Stomach (tissue), 19 donors: ENCODE measurements at places on chromosomes 13 and 19. TPM values are rescaled to one million over a fixed set of nuclear protein-coding genes. Genes with fewer than 3 reads are reported as not detected.

The ACP5 gene
- total RNA-seq: not detected

The RNF113B gene
- total RNA-seq: not detected

The CRTC1 gene
- total RNA-seq: 4.9 TPM

The ZNF681 gene
- not detected for total RNA-seq

The ZNF787 gene
- 22.0 TPM for total RNA-seq

The IGSF23 gene
- not detected for total RNA-seq

DNA sequence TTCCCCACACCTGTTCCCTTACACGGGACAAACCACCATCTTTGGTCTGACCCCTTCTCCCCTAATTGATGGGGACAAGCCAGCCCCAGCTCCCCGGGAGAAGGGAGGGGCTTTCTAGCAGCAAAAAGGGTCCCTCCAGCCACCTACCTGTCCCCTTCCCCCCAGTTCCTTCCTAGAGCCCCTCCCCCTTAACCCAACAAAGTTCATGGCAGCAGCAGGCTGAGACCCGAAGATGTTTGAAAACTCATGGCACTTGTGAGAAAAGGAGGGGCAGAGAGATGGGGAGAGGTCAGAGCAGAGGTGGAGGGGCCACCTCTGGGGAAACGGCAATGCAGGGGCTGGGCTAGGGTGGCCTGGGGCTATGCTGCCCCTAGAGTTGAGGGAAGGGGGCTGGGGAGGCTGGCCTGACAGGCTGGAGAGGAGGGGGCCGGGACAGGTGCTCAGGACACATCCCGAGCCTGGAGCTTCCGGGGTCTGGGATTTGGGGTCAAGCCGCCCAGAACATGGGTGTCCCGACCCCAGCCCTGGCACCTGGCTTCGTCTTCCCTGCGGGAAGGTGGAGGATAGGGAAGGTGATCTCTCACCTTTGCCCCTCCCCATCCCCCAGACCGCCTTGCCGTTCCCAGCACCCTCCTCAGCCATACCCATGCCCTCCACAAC is 12.5 kb upstream of the ASF1B start:
- no peak for DNase-seq

DNA sequence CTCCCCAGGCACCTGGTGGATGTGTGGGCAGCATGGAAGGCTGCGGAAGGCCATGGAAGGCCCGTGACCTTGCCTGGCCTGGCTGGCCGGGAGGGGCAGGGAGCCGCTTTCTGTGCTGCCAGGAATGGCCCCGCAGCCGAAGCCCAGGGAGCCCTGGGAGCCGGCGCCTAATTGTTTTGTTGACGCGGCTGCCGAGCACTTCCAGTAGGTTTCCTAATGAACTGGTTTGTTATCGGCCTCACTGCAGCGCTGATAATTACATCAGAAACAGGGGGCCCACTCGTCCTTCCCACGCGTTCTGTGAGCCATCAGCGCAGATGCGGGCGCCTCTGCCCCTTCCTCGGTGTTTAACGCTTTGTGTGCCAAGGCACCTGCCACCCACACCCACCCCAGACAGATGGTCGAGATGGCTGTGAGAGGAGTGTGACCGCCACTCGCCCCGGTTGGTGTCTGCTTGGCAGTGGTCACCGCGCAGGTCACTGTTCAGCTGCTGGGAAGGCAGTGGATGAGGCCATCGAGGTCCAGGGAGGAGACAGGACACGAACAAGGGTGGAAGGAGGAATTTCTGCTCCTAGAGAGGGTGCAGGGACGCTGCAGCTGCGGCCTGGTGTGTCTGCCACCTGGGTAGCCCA is 124.5 kb downstream of the KDM4B start:
- peak; percentile 78 for DNase-seq

- DNase-seq: no peak
Measured at GRCh38 chr13:26344980-26345379, 91.1 kb downstream of the CDK8 start.

DNA sequence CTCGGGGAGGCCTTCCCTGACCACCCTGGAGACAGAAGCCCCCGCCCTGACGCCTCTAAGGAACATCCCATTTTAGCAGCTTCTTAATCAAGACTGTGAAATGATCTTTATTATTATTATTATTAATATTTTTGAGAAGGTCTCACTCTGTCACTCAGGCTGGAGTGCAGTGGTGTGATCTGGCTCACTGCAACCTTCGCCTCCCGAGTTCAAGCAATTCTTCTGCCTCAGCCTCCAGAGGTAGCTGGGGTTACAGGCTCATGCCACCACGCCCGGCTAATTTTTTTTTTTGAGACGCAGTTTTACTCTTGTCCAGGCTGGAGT is 3.6 kb upstream of the DAND5 start:
- DNase-seq: no peak

- no peak for DNase-seq
Measured at GRCh38 chr19:50475736-50476223, 527 bp upstream of the EMC10 start.

DNA sequence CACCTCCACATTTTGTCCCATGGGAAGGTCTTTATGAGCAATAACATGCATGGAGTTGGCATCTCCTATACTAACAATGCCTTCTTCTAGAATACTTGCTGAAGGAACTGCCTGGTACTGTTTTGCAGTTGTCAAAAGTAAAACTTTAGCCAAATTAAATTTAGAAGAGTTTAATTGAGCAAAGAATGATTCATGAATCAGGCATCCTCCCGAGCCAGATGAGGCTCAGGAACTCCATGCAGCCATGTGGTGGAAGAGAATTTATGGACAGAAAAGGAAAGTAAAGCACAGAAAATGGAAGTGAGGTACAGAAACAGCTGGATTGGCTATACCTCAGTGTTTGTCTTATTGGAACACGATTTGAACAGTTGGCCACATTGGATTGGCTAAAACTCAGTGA is 1081.9 kb downstream of the SLITRK1 start:
- DNase-seq: no peak

- no peak for DNase-seq
Measured at GRCh38 chr13:46531953-46532352, 21.0 kb upstream of the LRCH1 start.

DNA sequence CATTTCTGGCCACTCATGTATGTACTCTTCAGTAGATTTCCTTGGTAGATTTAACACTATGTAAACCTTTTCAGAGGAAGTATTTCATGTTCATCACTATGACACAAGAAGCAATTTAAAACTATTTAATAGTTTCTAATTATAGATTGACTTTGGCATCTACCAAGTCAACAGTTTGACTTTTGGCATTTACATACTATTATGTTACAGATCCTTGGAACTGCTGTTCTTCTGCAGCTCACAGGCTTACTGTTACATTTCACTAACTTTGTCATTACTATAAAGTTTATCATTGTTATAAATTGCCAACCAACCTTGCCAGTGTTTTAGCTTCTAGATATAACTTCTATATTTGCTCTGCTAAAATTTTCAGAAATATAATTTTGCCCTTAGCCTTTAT is 18.7 kb downstream of the SUPT20H start:
- no peak for DNase-seq

DNA sequence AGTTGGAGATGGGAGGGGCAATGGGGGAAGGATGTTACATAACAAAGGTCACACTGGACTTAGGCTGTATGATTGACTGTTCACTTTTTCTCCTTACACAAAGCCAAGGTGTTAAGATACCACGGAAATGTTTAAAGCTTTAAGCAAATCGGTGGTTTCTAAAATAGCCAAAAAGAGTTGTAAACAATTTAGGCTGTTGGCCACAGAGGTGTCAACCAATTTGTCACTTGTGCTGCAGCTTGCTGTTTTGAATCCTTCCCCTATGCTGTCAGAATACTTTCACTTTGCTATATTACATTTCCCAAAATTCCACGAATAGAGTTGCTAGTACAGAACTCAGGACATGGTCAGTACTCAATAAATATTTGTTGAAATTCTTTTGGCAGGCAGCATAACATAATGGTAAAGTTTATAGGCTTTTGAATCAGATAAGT is 149.3 kb downstream of the VWA8 start:
- peak; percentile 14 for DNase-seq

GRCh38 chr19:39106194-39106593 is 19.4 kb upstream of the PAK4 start:
- DNase-seq: no peak

GRCh38 chr13:101621099-101621498 is 168.6 kb downstream of the ITGBL1 start:
- DNase-seq: no peak

- peak; percentile 80 for DNase-seq
Measured at GRCh38 chr19:35309481-35310279, 17.7 kb downstream of the MAG start.

GRCh38 chr19:55620410-55621204 is 3.8 kb downstream of the ZNF784 start:
- DNase-seq: no peak

DNA sequence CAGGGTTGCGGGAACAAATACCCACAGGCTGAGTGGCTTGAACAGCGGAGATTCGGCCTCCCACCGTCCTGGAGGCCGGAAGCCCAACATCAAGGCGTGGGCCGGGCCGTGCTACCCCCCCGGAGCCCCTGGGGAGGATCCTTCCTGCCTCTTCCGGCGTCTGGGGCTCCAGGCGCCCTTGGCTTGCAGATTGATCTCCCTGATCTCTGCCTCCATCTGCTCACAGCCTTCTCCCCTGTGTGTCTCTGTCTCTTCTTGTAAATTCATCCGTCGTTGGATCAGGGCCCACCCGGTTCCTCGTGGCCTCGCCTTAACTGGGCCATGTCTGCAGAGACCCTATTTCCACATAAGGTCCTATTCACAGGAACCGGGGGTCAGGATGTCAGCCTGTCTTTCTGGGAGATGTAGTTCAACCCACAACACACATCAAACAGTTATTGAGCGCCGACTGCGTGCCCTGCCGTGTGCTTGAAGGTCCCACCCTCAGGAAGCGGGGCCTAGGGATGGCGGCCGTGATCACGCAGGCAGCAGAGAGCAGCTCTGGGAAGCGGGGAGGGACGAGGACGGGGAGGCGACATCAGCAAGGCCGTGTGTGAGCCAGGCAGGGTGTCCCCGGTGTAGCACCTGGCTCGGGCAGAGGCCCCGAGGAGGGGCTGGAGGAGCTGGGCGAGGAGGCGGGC is 21.3 kb downstream of the HCN2 start:
- DNase-seq: peak; percentile 38

GRCh38 chr13:66837246-66837645 is 392.9 kb downstream of the PCDH9 start:
- no peak for DNase-seq

DNA sequence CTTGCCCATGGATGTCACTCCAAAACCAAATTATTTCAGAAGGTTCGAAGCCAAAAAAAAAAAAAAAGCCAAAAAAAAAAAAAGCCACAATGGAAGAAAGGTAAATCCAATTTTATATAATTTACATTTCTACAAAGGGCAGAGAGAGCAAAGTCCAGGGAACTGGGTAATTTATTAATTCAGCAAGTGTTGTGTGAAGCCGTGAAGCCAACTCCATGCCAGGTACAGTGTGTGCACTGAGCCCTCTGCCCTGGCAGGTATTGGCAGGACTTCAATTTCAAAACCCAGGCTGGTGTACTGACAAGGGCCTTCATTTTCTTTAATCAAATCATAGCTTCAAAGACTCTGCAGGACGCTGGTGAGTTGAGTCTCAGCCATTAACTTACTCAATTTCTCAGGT is 5.5 kb upstream of the RFPL4A start:
- peak; percentile 27 for DNase-seq

DNA sequence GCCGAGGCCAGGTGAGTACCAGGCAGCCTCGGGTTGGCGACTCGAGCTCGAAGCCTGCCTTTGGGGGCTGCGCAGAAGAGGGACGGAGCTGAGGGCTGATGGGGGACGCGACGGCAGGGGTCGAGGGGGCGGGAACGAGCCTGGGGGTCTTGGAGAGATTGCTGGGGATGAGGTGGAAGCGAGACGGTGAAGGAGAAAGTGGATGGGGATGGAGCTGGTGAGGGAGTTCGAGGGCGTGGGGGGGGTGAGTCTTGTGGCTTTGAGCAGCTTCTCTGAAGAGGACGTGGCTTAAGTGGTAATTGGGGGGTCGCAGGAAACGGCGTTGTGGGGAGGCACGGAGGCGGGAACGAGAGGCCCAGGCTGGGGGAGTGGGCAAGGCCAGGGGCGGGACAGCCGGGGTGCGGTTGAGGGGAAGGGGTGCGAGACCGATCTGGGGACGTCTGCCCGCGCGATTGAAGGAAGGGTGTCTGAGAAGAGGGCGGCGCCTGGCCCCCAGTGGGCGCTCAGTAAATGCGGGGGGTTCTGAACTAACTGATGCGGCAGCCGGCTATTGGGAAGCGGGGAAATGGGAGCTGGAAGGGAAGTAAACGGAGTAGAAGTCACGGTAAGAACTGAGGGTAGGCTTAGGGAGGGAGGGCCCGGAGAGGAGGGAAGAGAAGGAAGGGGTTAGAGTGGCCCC is 426 bp downstream of the MYO9B start:
- DNase-seq: peak; percentile 37

DNA sequence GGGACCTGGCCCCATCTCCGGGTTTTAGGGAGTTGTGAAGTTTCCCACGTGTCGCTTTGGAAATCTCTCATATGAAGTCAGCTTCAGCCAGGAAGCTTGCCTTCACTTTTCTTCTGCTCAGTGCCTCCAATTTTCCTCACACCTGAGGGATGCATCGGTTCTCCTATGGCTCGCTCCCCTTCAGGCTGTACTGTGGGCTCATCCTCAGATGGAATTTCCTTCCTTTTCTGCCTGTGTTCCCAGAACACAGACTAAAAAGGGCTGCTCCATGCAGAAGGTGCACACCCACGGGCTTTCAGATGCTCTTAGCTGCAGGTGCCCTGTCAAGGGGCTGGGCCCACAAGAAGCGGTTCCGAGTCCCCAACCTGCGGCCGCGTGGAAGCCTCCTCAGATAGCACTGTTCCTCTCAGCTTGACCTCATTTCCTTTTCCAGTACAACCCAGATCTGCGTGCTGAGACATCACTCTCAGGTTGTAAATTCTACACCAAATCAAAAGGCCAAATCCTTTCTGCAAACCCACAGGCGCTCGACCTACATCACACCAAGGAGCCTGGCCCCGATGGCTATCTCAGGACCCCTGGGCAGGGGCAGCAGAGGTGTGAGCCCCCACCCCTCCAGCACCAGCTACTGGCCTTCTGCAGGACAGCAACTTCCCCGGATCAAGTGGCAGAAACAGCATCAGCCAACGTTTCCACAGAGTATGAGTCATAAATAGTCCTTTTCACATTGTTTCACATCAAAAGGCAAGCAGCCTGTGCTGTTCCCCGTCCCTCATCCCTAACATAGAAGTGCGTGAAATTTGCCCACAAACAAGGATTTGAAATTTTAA is 275.9 kb downstream of the ZNF536 start:
- DNase-seq: no peak

DNA sequence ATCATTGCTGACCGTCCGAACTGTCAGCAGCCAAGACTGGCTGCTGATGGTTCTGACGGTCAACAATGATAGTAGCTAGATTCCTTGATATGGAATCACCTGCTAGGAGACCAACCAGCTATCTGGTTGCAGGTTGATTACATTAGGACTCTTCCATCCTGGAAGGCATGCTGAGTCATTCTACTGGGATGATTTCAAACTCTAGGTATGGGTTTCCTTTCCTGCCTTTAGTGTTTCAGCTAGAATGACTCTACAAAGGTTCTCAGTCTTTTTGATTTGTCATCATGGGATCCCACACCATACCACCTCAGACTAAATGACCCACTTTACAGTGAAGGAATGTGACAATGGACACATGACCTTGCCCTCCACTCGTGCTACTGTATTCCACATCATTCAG is 138.1 kb upstream of the KL start:
- no peak for DNase-seq
